ENCODE measurements at places on chromosomes 5 and 9.

DNA sequence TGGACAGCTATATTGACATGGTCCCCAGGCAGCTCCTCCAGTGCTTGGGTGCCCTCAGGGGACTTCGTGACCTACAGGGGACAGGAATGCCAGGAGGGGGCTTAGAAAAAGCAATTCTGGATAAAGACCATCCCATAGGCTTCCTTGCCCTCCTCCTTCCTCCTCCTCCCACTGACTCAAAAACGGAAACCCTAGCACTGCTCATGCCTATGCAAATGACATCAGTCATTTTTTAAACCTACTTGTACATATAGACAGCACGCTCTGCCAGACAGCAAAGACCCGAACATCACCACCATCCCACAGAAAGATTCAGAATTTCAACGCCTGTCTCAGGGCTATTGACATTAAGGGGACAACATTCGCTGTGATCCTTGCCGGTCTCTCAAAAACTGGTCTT is 11.0 kb downstream of the IGFBPL1 start:
- DNase-seq, result no peak

DNA sequence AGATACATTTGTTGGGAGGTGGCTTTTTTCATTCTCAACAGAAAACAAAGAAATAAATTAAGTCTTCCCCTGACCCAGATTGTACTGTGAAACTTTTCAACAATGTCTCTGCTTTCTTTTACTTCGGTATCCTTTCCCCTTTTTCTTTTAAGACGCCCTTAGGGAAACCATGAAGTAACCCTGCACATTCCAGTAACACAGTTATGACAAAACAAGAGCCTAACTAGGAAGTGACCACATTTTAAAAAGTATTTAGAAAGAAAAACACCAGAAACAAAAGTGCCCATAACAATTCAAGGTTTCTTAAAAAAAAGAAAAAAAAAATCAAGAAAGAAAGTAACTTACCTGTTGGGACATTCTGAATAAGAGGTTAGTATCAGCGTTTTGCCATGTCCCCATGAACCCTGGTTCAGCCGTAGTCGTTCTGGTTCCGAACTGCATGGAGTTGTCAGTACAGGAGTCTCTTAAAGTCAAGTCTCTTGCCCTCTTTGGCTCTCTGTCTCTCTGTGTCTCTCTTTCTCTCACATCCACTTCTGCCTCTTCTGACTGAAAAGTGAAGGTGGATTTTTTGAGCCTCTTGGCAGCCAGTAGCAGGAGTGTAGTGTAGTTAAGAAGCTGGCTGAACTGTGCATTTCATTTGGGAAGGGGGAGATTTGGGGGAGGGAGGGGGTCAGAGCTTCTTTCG is 142.9 kb downstream of the BNC2 start:
- DNase-seq, result no peak

GRCh38 chr9:14327036-14327435 is 13.1 kb upstream of the NFIB start:
- no peak for DNase-seq

- DNase-seq, result no peak
Measured at GRCh38 chr5:80125962-80126480, 90.9 kb downstream of the THBS4 start.

DNA sequence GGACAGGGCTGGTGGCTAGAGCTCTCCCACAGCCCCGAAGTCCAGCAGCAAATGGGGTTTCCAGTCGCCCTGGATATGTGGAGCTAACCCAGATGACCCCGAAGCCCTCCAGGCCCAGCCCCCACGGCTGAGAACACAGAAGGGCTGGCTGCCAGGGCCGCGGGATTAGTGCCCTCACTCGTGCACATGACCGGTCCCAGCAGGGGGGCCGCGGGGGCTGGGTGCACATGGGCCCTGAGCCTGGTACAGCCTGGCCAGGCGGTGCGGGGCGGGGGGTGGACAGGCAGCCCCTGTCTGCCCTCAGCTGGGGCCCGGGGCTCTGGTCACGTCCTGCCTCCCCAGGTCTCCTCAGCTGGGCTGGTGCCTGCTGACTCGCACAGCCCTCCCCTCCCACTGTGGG is 5.9 kb downstream of the SSNA1 start:
- no peak for DNase-seq

Data from iPS-NIHi11 (cell line).